ENCODE measurements at places on chromosomes 12 and 14.

DNA sequence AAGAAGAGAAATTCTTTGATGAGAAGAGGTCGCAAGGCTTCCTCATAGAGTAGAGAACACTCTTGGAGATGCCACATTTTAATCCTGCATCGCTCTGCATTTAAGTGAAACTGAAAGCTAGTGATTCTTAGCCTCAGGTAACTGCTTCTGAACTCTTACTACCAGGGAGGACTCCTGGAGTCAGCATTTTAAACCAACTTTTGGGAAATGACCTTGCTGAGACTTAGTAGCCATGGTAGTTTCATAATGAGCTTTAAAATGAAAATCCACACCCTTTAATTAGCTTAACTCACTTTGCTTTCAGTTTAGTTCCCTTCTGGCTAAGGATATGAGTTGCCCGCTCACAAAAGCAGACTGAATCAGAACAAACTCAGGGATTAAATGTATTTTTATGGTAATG lies 80.3 kb downstream of the SYNE2 start:
- DNase-seq: no peak

GRCh38 chr12:47286676-47287075 lies 206.9 kb upstream of the AMIGO2 start:
- no peak for DNase-seq

- DNase-seq: no peak
Observed at GRCh38 chr12:85448031-85448430, 168.0 kb downstream of the ALX1 start.

DNA sequence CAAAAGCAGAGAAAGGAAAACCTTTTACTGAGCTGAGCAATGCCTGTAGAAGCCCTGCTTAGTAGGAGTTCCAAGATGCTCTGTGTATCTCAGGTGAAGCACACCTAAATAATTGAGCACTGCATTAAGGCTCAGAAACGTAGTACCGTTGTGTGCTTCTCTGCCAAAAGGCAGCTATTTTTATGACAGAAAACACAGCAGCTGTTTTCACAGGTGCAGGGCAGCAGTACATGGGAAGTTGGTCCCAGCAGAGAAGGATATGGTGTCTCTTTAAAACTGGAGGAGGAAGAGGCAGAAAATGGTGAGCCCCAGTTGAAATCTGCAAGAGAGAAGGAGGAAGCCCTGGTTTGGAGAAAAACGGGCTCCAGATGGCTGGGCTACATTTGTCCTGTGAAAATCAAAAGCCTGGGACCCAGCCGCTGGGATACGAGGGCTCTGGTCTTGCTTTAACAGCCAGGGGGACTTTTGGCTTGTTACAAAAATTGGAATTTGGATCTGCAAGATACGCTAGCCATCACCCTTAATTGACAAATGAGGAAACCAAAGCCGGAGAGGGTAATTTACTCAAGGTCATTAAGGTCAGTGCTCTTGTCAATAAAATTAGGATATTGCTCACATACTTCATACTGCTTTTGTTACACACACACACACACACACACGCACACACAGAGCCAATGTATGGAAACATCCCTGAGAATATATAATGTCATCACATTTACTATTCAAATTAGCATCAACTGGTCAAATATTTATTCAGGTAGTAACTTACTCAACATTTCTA lies 27.3 kb downstream of the SPRING1 start:
- DNase-seq: no peak

- DNase-seq: no peak
Observed at GRCh38 chr12:44703182-44703910, 172.8 kb downstream of the NELL2 start.

DNA sequence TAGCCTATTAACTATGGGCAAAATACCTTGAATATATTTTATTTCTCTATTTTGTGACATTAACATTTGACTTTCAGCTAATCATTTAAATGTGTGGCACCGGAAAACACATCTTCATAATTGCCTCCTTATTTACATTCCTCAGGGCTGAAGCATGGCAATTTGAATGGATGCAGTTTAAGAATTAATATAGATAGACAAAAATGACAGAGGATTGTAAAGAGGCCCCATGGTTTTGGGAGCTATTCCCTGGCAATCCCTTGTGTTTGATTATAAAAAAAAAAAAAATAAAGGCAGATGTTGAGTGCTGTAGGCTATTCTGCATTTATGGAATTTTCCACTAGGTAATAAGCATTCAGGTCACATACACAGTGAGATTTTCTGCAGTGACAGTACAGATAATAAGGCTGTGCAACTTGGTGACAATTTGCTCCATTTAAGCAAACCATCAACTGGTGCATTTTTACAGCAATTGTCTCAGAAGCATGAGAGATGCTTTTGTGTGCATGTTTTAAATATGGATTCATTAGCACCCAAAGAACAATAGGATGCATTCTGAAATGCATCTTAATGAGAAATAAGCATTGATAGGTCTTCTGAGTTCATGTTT lies 123.2 kb upstream of the SLC38A4 start:
- no peak for DNase-seq

GRCh38 chr14:68748260-68748659 lies 44.6 kb downstream of the ZFP36L1 start:
- no peak for DNase-seq

DNA sequence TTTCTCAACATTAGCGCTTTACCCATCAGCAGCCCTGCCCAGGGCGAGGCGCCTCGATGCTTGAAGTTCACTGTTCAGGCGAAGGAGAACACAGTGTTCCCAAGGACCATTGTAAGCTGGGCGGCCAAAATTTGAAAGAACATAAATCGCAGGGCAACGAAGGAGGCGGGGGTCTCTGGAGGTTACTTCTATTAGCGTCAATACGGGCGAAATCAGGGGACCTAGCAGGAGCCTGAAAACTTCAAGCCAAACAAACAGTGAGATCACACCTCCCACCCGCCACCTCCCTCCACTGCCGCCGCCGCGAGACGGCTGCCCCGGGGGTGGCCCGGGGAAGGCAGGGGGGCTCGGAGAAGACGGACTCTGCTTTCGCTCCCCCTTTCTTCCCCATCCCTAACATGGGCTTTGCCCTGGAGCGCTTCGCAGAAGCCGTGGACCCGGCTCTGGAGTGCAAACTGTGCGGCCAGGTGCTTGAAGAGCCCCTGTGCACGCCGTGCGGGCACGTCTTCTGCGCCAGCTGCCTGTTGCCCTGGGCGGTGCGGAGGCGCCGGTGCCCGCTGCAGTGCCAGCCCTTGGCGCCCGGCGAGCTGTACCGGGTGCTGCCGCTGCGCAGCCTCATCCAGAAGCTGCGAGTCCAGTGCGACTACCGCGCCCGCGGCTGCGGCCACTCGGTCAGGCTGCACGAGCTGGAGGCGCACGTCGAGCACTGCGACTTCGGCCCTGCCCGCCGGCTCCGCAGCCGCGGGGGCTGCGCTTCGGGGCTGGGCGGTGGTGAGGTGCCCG lies at the start of gene PDZRN4:
PDZRN4 (plus strand) TSS at position 263 of the 783 bp plus-strand sequence.
- no peak for DNase-seq

GRCh38 chr14:69569859-69570258 lies 4.8 kb downstream of the CCDC177 start:
- no peak for DNase-seq

DNA sequence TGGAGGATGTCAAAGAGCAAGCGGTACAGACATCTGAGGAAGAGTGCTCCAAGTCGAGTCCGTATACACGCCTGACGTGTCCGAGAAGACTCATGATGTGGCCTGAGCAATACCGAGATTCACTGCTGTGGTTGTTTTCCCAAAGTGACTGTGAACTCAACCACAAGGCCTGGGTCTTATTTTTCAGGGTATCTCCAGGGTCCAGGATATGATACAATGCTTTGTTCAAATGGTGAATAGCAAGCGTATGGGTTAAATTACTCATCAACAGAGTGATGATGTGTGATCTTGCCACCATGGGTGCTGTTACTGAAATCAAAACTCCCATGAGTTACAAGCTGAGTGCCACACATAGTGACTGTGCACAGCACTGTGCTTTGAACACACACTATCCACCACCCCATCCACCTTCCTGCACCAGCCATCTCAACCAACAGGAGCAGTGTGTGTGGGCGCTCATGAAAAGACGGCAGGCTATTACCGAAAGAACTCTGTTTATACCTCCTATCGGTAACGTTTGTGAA lies 109.6 kb downstream of the BCAT1 start:
- DNase-seq: peak; percentile 37

DNA sequence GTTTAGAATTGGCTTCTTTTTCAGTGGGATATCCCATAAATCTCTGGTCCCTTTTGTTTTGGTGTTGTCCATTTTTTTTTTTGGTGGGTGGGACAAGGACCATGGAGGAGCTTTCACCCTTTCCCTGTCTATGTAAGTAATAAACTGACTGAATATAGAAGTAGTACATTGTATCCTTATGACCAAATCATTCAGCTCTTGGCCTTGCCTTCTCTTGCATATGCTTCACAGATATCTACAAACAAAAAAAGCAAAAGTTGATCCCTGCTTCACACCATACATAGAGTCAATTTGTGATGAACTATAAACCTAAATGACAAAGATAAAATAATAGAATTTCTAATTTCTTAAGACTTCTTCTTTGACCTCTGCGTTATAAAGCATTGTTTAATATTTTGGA lies 59.8 kb downstream of the SIX1 start:
- no peak for DNase-seq

DNA sequence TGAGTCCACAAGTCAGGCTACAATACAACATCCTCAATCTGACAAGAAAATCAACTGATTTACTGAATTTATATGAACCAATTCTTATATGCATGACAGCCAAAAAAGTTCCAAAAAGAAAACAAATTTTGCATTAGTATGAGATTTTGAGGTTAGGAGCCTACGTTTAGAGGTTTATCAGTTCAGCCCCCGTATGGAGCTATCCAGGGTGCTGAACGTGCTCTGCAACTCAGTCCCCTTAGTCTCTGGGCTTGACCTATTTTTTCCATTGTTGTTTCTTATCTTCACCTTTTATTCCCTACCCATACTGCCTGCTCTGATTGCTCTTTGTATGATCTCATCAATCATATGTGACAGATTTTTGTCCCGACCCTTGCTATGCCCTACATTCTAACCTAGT lies 693.0 kb downstream of the NRXN3 start:
- DNase-seq: no peak

DNA sequence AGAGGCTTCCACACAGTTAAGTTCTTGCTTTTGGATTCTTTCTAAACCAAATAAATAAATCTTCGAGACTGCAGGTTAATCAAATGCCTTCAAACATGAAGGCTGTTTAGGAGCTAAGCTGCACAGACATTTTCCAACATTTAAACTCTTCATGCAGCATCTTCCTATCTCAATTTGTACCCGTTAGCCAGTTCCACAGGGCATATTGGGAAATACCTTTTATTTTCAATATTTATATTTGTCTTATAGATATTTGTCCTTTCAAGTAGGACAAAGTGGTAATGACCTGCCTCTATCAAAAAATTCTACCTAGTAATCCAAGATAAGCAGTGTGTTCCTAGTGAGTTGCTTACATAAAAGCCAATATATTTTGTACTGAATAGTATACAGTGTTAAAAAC lies 373.6 kb downstream of the DIO2 start:
- DNase-seq: no peak

DNA sequence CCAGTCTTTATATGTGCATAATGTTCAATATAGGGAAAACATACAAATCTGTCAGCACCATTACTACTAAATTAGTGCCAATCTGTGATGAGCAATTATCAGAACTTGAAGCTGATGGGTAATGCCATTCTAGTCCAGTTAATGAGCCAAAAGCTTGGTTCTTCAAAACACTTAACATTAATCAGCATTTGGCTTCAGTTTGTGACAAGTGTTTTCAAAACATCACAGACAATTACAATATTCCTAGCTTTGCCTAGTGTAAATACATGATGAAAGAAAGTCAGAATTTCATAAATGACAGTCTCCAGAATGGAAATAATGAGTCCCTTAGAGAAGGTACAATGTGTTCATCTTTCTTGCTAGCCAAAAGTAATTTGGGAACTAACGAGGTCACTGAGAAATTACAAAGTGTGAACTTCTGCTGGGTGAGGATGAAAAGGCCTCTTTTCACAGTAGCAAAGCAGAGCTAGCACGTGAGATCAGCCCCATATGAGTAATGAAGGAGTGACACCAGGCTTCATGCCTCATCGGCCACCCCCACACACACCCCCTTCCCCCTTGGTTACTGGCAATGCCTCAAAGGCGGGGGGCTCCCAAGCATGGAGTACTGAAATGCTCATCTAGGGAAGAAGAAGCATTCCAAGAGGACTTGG lies 180.6 kb upstream of the EEA1 start:
- DNase-seq: peak; percentile 68

DNA sequence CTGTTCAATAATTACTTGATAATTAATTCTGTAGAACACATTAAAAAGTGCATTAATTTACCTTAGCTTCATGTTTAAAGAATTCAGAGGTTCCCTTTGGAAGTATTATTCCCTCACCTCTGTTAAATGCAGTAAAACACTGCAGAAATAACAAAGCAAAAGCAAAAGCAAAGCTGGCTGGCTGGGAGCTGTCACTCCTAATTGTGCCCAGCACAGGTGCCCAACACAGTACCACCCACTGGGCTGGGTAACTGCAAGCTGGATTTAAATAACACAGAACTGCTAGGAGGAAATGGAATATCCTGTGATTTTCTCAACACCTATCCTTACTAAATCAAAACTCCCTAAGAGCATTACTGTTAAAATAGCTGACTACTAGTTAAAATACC lies 72.6 kb downstream of the SLC2A13 start:
- no peak for DNase-seq

- no peak for DNase-seq
Observed at GRCh38 chr12:5184186-5184585, 140.5 kb downstream of the KCNA5 start.

DNA sequence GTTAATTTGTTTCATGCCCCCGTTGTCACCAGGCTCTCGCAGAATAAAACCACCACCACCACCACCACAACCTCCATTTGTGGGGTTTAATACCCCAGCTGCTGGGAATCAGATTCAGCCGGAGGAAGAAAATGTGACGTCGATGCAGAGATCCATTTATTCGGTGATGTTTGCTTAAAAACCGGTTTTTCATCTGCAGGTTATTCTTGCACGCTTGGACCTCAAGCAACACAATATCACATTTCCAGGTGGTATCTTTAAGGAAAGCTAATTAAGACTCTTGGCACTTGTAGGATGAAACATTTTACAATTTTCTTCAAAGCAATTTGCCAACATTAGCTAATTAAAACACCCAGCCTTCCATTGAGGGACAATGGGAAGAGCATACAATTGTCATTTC lies 39.8 kb downstream of the SPRING1 start:
- DNase-seq: no peak

- no peak for DNase-seq
Observed at GRCh38 chr12:4111010-4111409, 162.6 kb upstream of the CCND2 start.

GRCh38 chr14:36773136-36773540 lies 111.5 kb downstream of the PAX9 start:
- no peak for DNase-seq

DNA sequence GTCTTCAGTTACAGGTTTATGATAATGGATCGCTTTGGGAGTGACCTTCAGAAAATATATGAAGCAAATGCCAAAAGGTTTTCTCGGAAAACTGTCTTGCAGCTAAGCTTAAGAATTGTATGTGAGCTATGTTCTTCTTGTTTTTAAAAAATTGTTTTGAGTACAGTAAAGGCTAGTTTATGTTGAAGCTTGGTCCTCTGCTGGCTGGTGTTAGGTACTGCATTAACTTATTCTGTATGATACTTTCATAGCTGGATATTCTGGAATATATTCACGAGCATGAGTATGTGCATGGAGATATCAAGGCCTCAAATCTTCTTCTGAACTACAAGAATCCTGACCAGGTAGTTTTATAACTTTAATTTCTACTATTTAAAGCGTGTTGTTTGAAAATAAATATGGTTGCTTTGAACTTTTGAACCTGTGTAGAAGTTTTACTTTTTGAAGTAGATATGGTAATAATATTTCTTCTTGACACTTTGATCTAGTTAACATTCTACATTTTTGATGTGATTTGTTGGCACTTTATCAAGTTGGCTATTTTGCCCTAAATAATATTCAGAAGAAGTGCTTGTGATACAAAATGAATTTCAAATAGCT lies 55.7 kb downstream of the VRK1 start:
- peak; percentile 25 for DNase-seq

Data from inflammatory macrophage treated with lipopolysaccharide for 1 hour (primary cell).